ENCODE measurements at places on chromosomes 2 and 18. TPM values are rescaled to one million over a fixed set of nuclear protein-coding genes. Genes with fewer than 3 reads are reported as not detected.
A peak's percentile ranks its signal among the peaks of the same experiment; 100 is the strongest.

GRCh38 chr18:79405019-79405780, 9.5 kb downstream of the NFATC1 start:
- peak; percentile 33 for DNase-seq

GRCh38 chr2:20515290-20516220, 68.7 kb downstream of the RHOB start:
- no peak for DNase-seq

DNA sequence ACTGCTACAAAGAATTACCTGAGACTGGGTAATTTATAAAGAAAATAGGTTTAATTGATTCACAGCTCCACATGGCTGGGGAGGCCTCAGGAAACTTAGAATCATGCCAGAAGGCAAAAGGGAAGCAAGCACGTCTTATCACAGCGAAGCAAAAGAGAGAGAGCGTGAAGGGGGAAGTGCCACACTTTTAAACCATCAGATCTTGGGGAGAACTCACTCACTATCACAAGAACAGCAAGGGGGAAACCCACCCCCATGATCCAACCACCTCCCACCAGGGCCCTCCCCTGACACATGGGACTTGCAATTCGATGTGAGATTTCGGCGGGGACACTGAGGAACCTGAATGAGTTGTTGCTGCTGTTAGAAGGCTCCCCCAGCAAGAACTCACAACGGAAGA, 220.2 kb upstream of the PIEZO2 start:
- DNase-seq: no peak

DNA sequence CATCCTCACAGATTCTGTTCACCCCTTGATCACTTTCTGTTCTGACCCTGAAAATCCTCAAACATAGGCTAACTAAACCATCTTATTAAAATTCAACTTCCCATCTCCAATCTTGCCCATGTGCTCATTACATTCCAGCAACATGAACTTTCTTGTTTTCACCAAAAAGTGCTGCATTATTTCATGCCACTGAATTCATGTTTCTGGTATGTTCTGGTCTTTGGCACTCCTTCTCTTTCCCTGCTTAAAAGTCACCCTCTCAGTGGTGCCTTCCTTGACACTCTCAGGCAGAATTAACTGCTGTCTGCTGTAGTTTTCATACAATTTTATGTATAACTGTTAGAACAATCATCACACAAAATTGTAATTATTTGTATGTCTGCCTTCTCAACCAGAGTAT, 247.7 kb upstream of the RBMS1 start:
- DNase-seq: no peak

Gene MYO7B
- total RNA-seq: 0.32 TPM
